Substantia nigra (tissue), 51 donors: ENCODE measurements at places on chromosomes 1 and 21.

DNA sequence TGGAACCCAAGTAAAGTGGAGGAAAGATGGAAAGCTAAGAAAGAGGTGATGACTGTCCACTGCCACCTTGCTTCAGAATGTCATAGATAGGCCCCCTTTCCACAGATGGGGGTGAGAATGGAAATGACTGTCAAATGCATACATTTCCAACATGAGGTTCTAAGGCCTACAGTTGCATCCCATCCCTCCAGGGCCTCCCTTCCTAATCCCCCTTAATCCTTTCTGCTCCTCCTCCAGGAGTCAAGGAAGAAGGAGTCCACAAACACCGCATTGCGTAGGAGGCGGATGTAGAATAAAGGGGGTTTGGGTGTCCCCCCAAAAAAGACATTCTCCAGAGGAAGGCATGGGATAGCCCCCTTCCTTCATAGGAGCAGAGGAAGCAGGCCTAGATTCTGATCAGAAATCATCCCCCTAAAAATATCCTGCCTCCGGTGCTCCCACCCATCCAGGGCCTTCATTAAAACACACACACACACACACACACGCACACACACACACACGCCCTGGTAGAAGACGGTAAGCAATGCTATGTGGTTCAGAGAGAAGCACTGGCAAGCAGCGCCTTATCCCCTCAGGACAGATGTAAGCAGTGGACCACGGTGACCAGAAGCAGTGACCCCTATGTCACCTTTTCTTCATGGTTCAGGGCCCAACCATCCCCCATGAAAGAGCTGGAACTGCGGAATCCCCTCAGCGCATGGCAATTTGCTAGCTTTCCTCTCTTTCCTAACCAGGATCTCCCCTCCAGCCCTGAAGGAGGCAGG is 2.0 kb downstream of the SV2A start:
- DNase-seq = no peak

DNA sequence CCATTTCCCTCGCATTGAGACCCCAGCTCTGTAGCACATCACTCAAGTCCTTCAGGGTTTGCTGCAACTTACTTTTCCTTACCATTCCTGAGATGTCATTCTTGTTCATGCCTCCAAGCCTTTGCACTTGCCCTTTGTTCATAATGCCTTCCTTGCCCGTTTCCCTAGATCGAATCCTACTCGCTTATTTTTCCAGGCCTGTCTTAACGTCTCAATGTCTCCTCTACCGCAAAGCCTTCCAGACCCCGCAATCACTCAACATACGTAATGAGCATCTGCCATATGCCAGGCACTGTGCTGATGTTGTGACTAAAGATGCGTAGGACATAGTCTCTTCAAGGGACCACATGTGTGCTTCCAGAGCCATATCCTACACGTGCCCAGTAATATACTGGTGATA is 31.1 kb upstream of the CNIH3 start:
- no peak for DNase-seq

DNA sequence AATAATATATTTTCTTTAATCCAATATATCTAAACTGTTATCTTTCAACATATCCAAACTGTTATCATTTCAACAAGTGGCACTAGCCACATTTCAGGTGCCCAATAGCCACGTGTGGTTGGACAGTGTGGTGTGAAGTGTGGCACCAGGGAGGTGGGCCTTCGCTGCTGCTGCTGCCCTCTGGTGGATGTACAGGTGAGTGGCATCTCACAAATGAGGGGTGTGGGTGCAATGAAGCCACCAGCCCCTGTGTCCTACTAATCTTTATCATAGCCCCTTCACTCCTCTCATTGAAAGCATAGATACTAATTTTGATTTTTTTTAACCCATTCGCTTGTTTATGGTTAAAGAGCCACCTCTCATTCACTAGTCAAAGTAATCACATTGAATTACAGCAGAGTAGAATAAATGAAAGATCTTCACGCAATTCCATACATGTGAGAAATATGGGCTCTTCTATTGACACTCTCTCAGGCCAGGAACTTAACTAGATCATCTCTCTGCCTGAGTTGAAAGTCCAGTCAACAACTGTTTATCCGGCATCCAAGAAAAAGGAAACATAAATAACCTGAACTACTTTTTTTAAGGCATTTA is 499.2 kb downstream of the OMA1 start:
- no peak for DNase-seq

DNA sequence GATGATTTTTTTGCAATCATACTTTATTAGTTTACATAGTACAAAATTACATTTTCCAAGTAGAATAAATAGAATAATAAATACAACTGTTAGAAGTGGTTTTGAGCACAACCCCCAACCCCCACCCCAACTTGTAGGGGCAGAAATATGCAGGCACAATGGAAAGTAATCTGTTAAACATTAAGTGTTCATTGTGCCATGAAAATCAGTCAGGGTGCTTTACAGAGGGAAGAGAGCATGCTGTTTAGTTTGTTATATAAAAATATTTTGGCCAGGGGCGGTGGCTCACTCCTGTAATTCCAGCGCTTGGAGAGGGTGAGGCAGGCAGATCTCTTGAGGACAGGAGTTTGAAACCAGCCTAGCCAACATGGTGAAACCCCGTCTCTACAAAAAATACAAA is 2.6 kb downstream of the OR10T2 start:
- DNase-seq = no peak

DNA sequence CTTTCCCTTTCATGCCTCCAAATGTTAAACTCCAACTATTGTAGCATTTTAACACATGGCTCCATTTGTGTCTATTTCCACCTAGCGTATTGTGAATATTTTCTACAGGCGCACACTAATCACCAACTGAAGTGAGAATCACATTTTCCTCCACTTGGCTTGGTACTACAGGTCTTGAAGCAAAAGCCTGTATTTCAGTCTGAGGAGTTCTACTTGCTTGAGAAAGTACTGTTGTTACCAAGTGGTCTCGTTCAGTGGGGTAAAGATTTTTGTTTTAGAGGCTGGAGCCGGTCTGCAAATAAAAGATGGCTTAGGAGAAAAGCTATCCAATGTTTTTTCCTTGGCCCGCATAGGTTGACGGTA is 550 bp upstream of the PTBP2 start:
- DNase-seq = no peak

DNA sequence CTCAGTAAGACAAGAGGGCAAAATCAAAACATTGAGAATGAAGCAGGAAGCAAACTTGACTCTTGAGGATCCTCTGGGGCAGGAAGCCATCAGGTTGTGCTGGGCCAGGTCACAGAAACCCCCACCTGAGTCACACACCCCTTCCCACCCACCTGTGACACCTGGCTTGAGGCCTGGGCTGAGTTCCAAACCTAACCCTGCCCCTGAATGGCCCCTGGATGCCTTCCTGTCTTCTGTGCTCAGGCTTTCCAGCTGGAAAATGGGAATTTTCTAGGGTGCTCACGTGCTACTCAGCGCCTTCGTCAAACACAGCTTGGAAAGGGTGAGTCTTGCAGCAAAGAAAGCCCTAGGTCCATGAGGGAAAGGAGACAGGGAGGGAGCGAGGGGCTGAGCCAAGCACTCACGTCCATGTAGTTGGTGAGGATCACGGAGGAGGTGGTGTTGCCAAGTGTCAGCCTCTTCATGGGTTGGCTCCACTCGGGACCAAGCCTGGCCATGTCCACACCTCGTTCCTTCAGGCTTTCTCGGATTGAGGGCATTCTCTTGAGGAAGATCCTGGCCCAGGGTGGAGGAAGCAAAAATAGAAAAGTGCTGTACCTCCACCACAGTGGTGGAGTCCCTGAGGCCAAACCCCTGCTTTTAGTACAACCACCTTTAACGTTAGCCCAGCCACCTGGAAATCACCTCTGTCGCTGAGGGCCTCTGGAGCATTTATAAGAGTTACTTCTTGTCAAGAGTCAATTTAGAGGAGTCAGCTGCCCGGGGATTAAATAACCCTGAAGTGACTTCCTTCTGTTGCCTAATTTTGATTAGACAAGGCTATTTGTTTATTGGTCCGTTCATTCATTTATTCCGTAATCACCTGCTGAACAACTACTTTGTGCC is 4.3 kb downstream of the REN start:
- DNase-seq = no peak

GRCh38 chr1:28740118-28740517 is 3.4 kb downstream of the YTHDF2 start:
- no peak for DNase-seq

GRCh38 chr1:93275634-93276295 is 69.9 kb upstream of the DR1 start:
- no peak for DNase-seq
